ENCODE measurements at places on chromosomes 6 and 20. TPM values are rescaled to one million over a fixed set of nuclear protein-coding genes. Genes with fewer than 3 reads are reported as not detected.

GRCh38 chr6:28480253-28480932, 35.2 kb downstream of the GPX6 start:
- DNase-seq: no peak

- no peak for DNase-seq
Observed at GRCh38 chr6:2000962-2001361, 244.4 kb downstream of the GMDS start.

GRCh38 chr6:101878554-101879276, 485.2 kb downstream of the GRIK2 start:
- no peak for DNase-seq

DNA sequence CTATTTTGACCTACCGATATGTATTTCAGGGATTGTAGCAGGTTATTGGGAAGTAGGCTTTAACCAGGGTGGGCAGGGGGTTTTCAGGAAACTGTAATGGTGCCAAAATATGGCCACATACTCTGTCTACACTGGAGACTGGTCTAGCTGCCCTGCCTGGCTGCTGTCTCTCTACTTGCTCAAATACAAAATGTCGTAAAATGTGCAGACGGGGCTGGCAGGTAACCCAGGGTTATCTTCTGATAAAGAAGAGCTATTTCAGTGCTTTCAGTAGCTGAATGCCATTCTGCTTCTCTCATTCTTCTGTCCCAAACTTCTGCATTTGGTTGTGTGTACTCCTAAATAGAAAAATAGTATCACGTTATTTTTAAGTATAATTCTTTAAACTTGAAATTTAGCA, 616.2 kb downstream of the EPM2A start:
- no peak for DNase-seq

DNA sequence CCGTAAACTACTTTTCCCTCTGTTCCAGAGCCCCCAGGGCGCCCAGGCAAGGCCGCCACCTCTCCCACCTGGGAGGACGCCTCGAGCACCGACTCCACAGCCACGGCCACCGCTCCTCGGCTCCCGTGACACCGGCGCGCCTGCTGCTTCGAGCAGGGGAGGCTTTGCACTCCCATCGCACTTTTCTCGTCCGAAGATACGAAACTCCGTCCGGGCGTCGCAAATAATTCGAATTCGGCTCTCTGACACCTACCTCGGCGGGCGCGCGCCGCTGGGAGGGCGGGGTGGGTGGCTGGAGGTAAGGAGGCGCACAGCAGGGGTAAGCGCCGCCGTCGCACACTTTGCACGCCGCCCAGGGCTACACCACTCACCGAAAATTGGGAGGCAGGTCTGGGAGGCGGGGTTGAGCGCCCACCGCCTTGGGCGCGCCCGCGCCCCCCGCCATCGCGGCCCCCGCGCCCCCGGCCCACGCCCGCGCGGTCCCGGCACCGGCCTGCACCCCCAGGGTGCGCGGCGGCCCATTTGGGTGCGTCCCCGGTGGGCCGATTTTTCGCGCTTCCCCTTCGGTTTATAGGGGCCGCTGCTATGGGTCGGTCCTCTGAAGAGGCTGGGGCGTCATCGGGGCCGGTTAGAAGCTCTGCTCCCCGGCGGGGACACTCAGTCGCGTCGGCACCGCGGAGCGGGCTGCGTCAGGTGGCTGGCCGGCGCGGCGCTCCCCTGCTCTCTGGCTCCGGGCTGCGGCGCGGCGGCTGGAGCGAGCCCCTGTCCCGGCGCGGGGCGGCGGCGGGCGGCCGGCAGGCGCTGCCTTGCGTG, 36.2 kb downstream of the GNAS start:
- DNase-seq: peak; percentile 95

GRCh38 chr20:51602131-51602530, 59.6 kb upstream of the NFATC2 start:
- DNase-seq: no peak

DNA sequence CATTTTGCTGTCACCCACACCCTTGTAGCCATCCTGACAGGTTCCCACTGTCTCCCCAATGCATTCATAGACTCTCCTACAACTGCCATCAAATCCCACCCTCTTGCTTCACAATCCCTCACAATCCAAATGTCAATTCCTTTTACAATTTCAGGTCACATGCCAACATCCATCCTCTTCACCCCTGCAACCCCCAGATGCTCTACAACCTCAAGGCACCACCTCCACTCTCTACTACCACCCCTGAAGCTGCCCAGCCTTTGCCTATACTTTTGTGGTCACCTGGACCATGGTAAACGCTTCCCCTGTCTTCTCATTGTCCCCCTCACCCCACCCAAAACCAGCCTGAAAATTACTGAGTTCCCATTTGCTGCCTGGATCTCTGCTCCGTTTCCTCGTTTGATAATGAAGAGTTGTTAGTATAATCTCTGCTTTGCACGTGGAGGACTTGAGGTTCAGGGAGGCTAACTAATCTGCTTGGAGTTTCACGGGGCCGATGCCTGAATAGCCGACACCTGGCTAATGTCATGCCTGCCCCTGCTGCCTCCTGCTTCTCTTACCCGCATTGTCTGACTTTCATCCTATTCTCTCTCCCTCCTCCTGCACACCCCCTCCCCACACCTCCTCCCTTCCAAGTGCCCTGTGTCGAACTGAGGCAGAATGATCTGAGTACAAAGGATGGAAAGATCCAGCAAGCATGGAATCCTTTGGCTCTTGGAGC, 82.4 kb upstream of the TOX2 start:
- DNase-seq: no peak

DNA sequence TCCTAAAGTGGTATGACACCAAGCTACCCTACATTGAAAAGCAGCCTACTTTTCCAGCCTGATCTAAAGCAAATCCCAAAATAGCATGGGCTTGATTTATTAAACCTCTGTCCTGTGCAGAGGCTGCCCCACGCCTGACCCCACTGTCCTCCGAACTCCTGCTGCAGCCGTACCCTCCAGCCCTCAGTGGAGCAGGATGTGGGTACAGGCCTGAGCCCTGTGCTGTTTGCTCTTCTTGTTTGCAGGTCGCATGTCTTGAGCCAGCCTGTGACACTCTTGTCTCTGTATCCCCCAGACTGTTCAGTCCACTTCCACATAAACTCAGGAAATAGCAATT, 61.2 kb downstream of the RPP40 start:
- no peak for DNase-seq

GRCh38 chr20:37693635-37694626, at the start of gene CTNNBL1:
CTNNBL1 (plus strand) TSS chr20:37694030; CDS start chr20:37694123, 93 bp downstream.
- peak; percentile 99 for DNase-seq

GRCh38 chr6:98834060-98835031, at the start of gene POU3F2:
POU3F2 (plus strand) TSS chr6:98834574; CDS start chr6:98834874, 300 bp downstream.
- peak; percentile 86 for DNase-seq

The FKBP1C gene
- not detected for total RNA-seq

- DNase-seq: no peak
Observed at GRCh38 chr6:119676230-119676629, 326.7 kb upstream of the MAN1A1 start.

The RAB22A gene
- total RNA-seq: 22.1 TPM

DNA sequence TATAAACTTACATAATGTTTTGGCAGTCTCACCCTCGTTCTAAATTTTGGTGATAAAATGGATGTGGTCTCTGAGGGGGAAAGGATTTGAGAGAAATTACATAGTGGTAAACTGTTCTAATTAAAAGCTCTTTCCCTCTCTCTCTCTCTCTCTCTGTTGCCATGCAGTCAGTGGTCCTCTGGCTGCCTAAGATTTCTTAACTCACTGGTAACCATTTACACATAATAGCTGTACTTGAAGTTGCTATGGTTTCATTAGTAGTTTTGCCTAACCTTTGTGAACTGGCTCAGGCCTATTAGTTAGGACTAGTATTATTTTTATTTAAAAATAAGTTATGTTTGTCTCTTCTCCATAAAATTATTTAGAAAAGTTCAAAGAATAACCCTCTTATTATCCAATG, 42.0 kb downstream of the MAPK14 start:
- no peak for DNase-seq

DNA sequence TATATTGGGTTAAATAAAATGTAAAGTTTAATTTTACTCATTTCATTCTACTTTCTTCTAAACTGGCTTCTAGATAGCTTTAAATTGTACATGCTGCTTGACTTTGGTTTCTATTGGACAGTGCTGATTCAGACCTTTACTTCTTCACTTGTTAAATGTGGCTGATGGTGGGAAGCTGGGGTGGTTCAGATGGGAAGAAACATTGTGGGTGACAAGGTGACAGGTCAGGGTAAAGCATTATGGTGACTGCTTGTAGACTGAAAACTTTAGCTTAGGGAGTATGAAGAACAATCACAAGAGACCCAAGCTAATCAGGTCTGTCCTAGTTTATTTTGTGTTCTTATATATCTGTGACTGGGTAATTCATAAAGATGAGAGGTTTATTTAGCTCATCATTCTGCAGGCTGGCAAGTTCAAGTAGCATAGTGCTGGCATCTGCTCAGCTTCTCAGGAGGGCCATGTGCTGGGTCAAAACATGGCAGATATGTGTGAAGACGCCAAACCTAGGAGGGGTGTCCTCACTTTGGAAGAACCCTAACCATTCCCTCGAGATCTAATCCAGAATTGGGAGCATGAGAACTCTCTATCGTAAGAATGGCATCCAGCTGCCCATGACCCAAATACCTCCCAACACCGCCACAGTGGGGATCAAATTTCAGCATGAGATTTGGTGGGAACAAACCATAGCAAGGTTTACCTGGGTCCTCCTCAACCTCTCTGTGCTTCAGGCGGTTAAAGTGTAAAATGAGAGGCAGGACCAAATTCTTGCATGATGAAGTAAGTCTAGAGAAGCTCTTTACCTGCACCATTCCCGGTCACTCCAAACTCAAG, 102.8 kb downstream of the FYN start:
- no peak for DNase-seq

GRCh38 chr6:8329562-8329961, 105.8 kb downstream of the SLC35B3 start:
- DNase-seq: no peak

- no peak for DNase-seq
Observed at GRCh38 chr6:90083891-90084290, 189.6 kb downstream of the GJA10 start.

- no peak for DNase-seq
Observed at GRCh38 chr6:138550346-138550767, 51.1 kb upstream of the NHSL1 start.

DNA sequence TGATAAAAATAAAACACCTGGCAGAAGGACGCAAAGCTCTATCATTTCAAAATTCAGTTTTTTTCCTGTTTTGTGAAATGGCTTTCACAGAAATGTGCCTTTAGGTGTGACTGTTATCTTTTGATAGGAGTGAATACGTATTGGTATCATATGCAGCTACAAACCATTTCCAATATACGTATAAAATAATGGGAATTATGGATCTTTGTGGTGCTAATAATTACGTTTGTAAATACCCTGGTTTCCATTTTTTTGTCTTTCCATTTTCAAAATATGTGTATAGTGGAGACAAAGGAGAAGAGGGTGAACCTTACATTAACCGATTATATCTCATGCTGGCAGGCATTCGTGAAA, 108.7 kb upstream of the GMDS start:
- no peak for DNase-seq

The SIRPA gene
- total RNA-seq: 42.1 TPM

- DNase-seq: peak; percentile 48
Observed at GRCh38 chr20:33162753-33163152, 5.2 kb upstream of the BPIFA2 start.

GRCh38 chr6:27867051-27867944, 44.9 kb downstream of the OR2B2 start:
- DNase-seq: peak; percentile 88

GRCh38 chr6:154865291-154865690, 129.8 kb upstream of the TIAM2 start:
- DNase-seq: no peak

The TRIM40 gene
- not detected for total RNA-seq

- no peak for DNase-seq
Observed at GRCh38 chr6:132812756-132813172, 1.6 kb upstream of the RPS12 start.

DNA sequence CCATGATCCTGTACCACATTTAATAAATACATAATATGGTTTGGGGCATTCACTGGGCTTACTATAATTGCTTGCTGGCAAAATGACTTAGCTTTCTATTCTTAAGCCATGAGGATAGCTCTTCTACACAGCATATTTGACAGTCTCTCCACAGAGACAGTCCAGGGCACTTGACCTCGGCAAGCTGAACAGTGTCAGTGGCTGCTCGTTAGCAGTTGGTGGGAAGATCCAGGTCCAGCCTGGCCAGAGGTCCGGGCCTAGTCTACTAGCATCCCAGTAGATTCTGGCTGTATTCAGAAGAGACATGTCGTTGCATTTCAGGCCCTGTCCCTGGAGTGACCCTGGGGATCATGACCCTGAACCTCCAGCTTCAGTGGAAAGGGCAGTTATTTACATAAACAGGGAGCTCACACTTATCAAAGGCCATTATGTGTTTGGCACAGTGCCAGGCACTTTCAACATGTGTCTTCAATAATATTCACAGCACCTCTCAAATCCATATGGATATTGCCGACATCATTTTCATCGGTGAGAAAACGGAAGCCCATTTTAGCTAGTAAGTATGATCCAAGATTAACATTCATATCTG, 139.0 kb downstream of the IMPG1 start:
- no peak for DNase-seq

The POPDC3 gene
- not detected for total RNA-seq

The ULBP2 gene
- total RNA-seq: 0.43 TPM

- DNase-seq: no peak
Observed at GRCh38 chr6:128483472-128484135, 36.8 kb downstream of the PTPRK start.

GRCh38 chr6:21321076-21321475, 272.5 kb upstream of the SOX4 start:
- no peak for DNase-seq

The BMP7 gene
- 0.65 TPM for total RNA-seq

The ENPP4 gene
- total RNA-seq: 14.6 TPM

DNA sequence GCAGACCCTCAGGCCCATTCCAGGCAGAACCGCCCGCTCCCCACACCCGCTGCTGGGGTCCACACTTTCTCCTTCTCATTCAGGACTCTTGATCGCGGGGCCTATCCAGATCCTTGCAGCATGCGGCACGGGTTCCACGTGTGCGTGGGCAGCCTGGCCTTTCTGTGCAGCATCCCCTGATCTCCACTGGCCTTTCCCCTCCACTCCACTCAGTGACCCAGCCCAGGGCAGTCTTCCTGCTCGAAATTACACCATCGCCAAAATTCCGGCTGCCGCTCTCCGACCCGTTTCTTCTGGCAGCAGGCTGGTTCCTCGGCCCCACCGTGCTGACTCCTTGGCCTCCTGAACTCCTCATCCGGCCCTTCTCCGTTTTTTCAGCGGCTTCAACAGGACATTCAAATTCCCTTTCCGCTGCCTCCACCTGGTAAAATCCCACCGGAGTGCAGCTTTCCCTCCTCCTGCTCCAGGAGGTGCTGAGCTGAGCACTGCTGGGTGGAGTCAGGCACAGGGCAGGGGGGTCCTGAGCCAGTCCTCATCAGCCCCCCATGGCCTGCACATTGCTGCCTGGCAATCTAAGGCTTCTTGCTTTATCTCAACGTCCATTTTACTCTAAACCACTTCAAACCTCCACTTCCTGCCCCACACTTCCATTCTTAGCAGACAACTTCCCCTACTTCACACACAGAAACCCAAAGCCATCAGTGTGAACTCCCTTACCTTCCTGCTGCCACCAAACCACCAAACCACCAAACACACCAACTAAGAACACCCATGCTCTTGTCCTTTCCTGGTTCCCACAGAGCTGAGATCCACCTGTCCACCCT, 9.0 kb downstream of the SFT2D1 start:
- DNase-seq: no peak

GRCh38 chr6:49966334-49966733, 2.4 kb upstream of the DEFB114 start:
- no peak for DNase-seq

Measured in posterior vena cava (tissue), 2 donors.